ENCODE measurements at places on chromosomes 3 and 15.

DNA sequence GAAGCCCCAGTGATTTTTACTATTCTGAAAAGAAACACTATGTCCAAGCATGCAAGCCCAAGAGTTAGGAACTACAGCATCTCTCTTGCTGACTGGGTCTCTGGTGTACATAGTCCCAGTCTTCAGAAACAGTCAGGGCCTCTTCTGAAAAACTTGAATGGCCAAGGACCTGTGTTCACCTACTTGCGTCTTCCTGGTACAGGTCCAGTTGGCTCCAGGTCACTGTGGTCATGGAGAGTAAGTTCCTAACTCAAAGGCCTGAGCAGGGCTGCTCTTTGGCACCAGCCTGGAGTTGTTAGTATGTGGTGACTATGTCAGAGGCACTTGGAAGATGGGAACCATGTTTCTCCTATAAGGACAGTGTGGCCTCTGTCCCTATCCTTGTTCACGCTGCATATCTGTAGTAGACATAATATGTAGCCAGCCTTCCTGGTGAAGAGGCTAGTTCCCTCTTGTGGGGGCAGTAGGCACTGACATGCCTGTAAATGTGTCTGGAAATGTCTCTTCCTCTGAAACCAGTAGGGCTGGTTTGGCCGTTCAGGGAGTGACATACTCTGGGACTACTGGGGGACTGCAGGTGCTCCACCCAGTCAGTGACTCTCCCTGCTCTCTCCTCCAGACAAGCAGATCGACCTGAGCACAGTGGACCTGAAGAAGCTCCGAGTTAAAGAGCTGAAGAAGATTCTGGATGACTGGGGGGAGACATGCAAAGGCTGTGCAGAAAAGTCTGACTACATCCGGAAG lies 2.6 kb upstream of the RBM15B start:
- DNase-seq = peak; percentile 56

GRCh38 chr3:100759159-100759558 lies 49.9 kb downstream of the TFG start:
- no peak for DNase-seq

GRCh38 chr3:51773529-51774056 lies 5.4 kb downstream of the IQCF6 start:
- DNase-seq = no peak

DNA sequence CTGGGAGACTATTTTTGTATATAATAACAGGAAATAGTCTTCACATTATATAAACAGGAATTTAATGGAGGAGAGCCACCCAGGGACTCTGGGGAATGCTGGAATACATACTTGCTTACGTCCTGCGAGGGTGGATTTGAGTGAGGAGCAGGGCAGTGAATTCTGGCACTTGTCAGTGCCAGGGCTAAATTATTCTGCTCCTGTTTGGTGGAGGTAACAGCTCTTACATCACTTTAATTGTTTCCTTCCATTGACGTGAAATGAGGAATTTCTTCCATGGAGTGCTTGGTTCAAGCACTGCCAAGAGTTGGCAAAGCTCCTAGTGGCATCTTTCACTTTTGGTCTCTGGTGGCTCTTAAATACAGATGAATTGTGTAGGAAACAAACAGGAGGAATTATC lies 94.1 kb upstream of the GOLGA8J start:
- DNase-seq = no peak

DNA sequence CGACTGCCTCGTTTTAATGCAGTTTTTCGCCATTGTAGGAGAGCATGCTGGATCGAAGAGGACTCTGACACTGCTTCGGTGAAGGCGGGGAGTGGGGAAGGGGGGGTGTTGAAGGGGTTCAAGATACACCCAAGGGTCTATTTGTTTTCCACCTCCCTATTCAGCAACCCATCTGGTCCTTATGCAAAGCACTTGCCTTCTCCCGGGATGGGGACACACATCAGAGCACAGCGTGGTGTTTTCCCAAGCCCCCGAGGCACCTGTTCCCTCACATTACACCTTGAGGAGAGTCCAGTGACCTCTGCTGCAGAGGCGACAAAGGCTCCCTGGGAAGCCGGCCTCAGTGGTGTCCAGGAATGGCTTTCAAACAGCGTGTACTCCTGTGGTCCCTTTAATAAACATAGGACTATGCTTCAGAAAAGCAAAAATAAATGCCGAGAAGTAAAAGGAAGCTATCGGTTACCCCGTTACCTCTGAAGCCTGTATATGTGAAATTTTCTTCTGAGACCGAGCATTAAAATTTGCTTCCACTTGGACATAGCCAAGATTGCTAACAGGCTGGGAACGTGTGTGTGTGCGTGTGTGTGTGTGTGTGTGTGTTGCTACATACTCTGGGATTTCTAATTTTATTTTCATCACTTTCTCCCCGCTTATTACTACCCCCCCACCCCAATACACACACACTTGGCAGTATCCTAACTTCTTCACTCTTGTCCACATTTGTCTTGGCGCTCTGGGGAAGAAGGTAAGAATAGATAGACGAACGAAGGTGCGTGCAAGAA lies 53.2 kb downstream of the CCDC54 start:
- DNase-seq = peak; percentile 41

DNA sequence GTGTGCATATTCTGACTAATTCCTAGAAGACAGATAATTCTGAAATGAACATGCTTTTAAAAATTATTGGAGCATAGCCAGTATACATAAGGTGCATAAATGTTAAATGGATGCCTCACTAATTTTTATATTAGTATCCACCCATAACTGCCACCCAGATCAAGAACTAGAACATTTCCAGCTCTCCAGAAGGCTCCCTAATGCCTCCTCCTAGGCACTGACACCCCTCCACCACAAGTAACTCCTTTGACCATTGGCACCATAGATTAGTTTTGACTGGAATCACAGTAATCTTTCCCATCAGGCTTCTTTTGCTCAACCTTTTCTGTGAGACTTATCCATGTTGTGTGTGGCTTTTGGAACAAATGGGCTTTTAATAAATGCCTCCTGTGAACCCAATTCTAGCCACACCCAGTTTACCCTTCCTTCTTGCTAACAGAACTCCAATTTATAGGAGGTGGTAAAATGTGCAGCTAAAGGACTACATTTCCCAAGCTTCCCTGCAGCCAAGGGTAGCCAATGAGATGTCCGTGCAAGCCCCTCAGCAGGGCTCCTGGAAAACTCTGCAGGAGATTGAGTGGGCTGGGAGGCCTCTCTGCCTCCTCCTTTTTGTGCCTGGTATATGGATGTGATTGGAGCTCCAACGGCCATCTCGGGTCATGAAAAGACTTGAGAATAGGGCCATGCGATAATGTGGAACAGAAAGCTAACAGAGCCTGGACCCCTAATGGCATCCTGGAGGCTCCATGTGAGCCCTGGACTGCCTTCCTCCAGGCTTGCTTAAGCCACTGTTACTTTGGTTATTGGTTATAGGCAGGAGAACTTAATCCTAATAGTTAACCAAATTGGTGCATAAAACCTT lies 322.6 kb upstream of the TLE3 start:
- DNase-seq = peak; percentile 61

DNA sequence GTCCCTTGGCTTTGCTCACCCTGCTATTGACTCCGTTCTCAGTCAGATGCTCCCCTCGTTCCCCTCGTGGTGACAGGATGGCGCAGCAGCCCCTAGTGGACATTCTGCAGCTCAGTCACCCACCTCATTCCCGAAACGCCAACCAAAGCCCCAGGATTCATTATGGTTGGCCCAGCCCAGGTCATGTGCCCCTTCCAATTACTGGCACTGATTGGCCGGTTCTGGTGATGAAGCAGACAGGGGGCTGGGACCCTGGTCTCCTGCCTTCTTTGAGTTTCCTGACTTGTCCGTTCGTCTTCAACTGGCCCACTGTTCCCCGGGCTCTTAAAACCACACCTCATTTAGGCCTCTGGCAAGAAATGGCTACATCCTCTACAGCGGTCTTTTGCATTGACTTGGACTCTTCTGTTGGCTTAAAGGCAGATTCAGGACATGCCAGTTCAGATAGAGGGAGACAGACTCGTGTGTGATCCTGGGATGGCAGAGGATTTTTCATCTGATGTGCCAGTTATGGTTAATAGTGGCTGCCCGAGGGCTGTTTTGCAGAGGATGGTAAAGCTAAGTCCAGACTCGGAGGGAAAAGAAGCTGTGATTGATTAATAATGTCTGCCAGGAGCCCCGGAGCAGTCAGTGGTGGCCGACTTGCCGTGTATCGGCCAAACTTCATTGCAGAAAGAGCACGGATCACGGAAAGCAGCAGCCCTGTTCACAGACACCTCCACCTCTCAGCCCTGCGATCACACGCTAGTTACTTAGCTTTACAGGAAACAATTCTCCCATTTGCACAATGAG lies 37.8 kb downstream of the LSM3 start:
- DNase-seq = peak; percentile 97

DNA sequence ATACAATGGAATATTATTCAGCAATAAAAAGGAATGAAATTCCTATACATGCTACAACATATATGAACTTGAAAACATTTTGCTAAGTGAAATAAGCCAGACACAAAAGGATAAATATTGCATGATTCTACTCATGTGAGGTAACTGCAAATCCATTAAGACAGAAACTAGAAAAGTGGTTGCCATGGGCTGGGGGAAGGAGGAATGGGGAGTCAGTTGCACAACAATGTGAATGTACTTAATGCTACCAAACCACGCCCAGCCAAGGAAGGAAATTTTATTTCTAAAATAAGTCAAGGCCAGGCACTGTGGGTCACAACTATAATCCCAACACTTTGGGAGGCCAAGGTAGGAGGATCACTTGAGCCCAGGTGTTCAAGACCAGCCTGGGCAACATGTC lies 9.8 kb upstream of the GMPPB start:
- DNase-seq = no peak

GRCh38 chr15:67089217-67090193 lies 24.1 kb downstream of the SMAD3 start:
- DNase-seq = no peak

DNA sequence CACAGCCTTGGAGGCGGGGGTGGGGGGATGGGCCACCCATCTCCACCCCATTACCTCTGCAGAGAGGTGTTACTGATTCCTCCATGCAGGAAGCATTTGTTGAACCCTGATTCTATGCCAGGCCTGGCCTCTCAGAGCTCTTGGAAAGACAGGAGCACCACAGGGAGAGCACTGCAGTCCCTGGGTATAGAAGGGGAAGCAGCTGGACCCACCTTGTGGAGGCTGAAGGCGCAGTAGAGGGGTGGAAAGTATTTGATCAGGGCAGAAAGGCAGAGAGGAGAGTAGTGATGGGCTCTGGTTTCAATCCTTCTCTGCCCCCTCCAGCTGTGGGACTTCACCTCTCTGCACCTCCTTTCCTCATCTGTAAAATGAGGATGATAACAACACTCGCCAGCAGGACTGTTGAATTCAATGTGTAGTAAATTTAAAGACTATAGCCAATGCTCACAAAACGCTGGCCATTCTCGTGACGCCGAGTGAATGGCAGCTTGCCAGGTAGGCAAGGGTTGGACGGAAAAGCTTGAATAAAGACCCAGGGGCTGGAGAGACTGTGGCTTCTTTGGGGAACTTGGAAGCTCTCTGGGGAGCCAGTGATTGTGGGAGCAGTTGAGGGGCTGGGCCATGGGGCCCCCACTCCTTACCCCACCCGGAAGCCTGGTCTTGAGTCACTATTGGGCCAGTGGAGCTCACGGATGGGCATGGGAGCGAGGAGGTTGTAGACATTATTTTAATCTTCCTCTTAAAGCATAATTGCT lies 8.0 kb upstream of the CCDC33 start:
- DNase-seq = no peak

GRCh38 chr3:52606373-52607085 lies 70.1 kb downstream of the UQCC5 start:
- DNase-seq = no peak

- DNase-seq = no peak
These were observed 64.1 kb downstream of the AAGAB start for GRCh38 chr15:67190326-67190725.

DNA sequence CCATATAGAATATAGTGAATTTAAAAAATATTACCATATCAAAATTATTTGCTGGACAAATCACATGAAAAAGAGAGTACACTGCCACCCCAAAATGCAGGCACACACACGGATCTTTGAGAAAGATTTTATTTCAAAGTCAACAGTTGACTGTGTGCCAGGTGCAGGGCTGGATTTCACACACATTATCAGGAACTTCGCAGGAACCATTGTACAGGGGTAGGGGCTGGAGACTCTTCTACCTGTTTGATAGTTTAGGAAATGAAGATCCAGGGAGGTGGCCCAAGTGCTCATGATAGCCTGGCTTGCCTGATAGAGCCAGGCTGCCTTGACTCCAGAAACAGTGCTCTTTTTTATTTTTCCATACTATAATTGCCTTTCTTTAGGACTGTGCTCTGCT lies 54.2 kb downstream of the IL1RAP start:
- no peak for DNase-seq

GRCh38 chr3:145983101-145983500 lies 177.9 kb downstream of the PLOD2 start:
- no peak for DNase-seq

DNA sequence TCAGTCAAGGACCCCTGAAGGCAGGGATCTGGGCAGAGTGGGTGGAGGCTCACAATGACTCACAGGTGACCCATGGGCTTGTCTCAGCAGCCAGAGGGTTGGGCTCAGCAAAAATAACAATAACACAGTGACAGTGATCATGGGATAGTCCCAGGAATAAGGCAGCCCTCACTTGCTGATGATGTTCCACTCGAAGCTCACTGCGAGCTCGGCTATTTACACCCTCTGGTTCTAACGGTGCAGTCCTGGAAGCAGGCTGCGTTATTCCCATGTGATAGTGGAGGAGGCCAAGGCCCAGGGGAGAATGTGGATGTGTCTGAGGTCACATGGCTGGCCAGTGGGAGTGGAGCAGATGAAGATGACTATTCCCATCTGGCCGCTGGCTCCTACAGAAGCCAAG lies 16.2 kb downstream of the CCDC33 start:
- no peak for DNase-seq

DNA sequence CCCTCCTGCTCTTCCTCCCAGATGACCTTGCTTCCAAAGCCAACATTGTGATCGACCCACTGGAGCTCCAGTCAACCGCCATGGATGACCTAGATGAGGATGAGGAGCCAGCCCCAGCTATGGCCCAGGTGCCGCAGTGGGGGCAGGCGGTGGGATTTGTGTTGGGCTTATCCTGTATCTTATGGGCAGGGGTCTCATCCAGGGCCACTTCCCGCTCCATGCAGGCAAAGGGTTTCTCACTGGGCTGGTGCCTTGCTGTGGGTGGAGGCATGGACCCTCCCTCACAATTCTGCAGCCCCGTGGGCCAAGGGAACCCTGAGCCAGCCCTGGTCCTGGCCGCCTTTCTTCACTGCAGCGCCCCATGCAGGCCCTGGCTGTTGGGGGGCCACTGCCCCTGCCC lies 14.9 kb downstream of the AMIGO3 start:
- DNase-seq = no peak

- DNase-seq = no peak
These were observed 166.6 kb downstream of the NR1D2 start for GRCh38 chr3:24111711-24112110.

- no peak for DNase-seq
These were observed 3.4 kb upstream of the CCNL1 start for GRCh38 chr3:157163217-157163953.

- no peak for DNase-seq
These were observed 115.6 kb downstream of the SENP2 start for GRCh38 chr3:185701611-185702261.
